ENCODE measurements at places on chromosomes 1 and 21. TPM values are rescaled to one million over a fixed set of nuclear protein-coding genes. Genes with fewer than 3 reads are reported as not detected.

The TBCE gene
- total RNA-seq = 28.6 TPM

The OR10K2 gene
- not detected for total RNA-seq

The PKN2 gene
- 47.3 TPM for total RNA-seq

The SYDE2 gene
- total RNA-seq = 2.9 TPM

The F3 gene
- total RNA-seq = 2.3 TPM

The CGN gene
- total RNA-seq = 0.73 TPM

The FMOD gene
- total RNA-seq = 0.11 TPM

The NEXN gene
- 14.2 TPM for total RNA-seq

The FCN3 gene
- not detected for total RNA-seq

The SPOCD1 gene
- 0.27 TPM for total RNA-seq

The TFF2 gene
- not detected for total RNA-seq

The AZIN2 gene
- total RNA-seq = 0.91 TPM

The CFAP141 gene
- not detected for total RNA-seq

The FCGR3A gene
- not detected for total RNA-seq

The RCSD1 gene
- total RNA-seq = 1.00 TPM

The ODR4 gene
- 18.6 TPM for total RNA-seq

The GPA33 gene
- total RNA-seq = not detected

The CREB3L4 gene
- total RNA-seq = 9.9 TPM

The BSND gene
- not detected for total RNA-seq

The GJB3 gene
- total RNA-seq = not detected

The TMEM54 gene
- total RNA-seq = 23.6 TPM

The CFHR5 gene
- not detected for total RNA-seq

The SCCPDH gene
- total RNA-seq = 37.5 TPM

The AHDC1 gene
- total RNA-seq = 33.0 TPM

The GLMN gene
- 13.7 TPM for total RNA-seq

The PPM1J gene
- total RNA-seq = 1.7 TPM

The ANGPTL3 gene
- not detected for total RNA-seq

The TCHHL1 gene
- total RNA-seq = not detected
